ENCODE measurements at places on chromosomes 6 and 20.

DNA sequence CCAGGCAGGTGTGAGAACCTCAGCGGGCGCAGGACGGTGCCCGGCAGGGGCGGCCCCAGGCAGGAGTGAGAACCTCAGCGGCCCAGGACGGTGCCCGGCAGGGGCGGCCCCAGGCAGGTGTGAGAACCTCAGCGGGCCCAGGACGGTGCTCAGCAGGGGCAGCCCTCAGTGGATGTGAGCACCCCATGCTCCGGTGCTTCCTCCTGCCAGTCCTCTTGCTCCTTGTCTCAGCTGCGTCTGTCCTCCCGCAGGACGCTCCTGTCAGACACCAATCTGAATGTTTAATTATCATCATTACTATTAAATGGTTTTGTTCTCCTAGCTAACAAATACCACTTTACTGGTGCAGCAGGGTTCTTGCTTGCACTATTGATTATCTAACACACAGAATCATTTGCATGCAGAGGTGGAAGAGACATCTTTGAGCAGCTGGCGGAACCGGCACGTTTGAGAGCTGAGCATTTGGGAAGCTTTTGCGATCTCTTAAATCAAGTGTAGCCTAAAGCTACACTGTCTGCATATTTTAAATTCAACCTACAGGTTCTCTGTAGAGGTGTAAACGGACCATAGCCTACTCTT lies 39.4 kb upstream of the DACT2 start:
- no peak for DNase-seq

DNA sequence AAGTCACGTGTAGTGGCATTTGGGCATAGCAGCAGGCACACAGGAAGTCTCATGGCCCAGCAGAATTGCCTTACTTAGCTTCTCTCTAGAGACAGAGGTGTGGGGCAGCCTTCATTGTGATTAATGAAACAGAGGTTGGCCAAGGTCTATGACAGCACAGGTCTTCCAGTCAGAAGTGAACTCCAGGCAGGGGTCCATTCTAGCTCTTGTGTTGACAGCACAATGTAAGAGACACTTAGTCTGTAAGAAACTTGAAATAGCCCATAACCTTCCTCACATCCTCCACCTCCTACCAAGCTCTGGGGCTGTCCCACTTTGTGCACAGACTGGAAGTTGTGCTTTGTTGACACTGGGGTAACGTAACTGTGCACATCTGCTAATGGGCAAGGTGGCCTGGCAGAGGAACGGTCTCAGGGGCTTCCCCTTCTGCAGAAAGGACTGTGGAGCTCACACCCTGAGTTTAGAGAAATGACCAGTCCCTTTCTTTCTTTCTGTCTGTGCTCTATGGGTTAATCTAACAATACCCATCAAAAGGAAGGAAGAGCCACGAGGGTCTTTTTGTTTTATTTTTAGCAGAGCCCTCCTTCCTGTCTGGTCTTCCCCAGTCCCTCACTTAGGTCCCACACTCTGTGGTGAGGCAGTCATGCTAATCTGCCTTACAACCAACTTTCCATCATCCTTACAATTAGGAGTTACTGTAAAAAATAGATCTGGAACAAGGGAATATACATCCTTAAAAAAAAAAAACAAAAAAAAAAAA lies 35.6 kb upstream of the TAGAP start:
- DNase-seq = no peak

DNA sequence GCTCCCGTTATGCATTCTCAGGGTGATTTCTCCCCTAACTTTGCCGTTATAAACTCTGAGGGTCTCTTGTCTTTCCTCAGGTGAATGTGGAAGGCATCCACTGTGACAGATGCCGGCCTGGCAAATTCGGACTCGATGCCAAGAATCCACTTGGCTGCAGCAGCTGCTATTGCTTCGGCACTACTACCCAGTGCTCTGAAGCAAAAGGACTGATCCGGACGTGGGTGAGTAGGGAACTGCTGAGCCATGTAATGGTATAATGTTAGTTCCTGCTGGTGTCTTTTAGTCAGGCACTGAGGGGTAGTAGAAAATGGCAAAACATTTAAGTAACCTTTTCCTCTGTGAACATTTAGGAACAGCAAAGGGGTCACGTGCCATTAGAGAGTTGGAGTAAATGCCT lies 395.4 kb downstream of the ARHGAP18 start:
- DNase-seq = no peak

DNA sequence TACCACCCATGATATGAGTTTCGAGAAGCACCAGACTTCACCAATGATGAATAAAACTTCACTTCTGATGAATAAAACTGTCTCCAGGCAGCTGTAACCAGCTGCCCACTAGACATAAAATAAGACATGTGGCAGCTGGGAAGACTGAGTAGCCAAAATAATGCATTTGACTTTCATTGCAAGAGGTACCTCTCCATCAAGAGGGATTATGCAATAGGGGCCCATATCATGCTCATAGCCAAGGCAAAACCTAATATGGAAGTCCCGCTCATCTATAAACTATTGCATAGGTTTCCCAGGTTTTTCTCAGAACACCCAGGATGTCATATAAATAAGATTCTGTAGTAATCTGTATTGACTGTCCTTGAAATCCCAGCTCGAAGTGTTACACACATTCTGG lies 155.5 kb downstream of the SIM1 start:
- no peak for DNase-seq

DNA sequence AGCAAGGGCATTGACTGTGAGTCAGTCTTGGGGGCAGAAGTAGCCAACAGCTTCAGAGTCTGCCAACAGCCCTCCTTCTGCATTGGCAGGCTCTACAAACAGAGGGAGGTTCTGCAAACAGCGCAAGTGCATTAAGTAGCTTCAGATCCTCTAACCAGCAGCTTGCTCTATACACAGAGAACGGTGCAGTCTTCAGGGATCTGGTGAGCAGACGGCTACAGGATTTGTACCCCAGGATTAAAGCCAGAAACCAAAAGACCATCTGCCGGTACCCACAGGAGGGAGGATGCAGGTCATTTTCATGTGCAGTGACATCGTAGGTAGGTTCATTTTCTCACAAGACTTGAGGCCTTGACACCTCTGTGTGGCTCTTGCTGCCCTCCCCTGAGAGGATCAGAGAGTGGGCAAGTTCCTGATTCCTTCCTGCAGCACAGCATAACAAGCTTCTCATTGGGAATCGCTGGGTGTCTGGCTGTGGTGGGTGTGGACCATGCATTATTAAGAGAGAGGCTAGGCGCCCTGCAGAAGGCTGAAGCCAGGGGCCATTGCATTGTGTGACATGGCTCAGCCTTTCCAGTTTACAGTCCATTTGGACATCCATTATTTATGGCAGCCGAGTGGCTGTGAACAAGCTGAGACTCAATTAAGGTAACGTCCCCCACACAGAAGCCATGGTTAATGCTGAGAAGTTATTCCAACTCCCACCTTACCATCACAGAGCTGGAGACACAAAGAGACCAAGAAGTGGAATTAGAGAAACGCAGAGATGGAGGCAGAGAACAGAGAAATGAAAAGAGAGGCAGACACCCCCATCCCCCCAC lies 250.0 kb downstream of the LRFN2 start:
- DNase-seq = no peak

GRCh38 chr6:150783813-150784212 lies 81.7 kb upstream of the MTHFD1L start:
- no peak for DNase-seq

- no peak for DNase-seq
Measured at GRCh38 chr6:36419310-36419709, 23.3 kb downstream of the PXT1 start.

GRCh38 chr6:5850848-5851255 lies 155.9 kb downstream of the NRN1 start:
- DNase-seq = no peak

GRCh38 chr20:1528811-1529210 lies 28.7 kb downstream of the SIRPD start:
- DNase-seq = no peak

DNA sequence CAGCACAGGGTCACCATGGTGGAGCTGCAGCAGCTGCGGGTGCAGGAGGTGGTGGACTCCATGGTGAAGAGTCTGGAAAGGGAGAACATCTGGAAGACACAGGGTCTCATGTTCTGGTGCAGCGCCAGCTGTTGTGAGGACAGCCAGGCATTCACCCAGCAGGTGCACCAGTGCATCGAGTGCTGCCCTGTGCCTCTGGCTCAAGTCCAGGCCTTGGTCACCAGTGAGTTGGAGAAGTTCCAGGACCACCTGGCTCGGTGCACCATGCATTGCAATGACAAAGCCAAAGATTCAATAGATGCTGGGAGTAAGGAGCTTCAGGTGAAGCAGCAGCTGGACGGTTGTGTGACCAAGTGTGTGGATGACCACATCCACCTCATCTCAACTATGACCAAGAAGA lies 22.9 kb upstream of the RIPK1 start:
- no peak for DNase-seq

DNA sequence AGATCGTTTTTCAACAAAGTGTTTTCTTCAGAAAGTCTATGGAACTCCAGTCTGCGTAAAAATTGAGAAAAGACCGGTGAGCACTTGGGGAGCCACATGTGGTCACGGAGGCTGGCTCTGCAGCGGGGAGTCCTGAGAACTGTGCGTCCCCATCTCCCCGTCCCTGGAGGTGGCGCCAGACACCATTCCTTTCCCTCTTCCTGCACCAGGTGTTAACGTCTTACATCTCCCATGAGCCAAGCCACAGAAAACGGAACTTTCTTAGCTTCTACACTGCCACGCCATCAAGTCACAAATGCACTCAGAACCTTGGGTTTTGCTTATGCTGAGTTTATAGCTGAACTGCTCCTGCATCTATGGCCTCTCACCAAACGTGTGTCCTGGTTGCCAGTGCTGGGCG lies 62.6 kb downstream of the GINS1 start:
- no peak for DNase-seq

GRCh38 chr20:17967521-17968365 lies 851 bp downstream of the SNX5 start:
- no peak for DNase-seq

GRCh38 chr6:90288404-90288803 lies 8.2 kb downstream of the BACH2 start:
- no peak for DNase-seq

GRCh38 chr6:56802584-56802983 lies 152.3 kb upstream of the BEND6 start:
- no peak for DNase-seq

DNA sequence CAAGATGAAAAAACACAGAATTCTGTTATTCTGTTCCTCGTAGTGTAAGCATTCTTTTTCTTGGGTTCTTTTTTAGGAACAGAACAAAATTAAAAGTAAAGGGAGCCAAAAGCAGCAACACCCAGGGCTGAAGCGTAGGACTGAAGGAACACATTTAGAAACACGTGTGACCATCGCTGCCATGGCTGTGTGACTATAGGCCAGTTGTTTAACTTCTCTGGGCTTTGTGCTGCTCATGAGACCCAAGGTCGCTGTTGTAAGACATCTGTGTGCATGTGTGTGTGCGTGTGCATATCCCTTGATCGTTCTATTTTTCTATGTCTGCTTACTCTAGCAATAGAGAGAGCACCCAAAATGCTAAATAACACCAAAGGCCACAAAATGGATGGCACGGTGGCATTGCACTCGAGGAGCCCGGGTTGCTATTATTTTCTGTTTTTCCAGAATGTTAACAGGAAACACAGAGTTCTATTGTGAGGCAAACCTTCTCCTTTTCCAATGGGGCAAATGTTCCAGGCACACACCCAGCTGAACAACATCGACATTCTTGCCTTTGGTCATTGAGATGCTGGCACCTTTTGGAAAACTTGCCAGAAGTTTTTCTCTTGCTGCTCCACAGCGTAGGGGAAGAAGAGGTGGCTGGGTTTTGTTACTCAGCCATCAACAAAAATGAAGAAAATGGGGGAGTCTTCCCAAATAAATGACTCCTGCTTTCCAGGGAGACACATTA lies 267.8 kb upstream of the ECI2 start:
- no peak for DNase-seq

- no peak for DNase-seq
Measured at GRCh38 chr20:43658723-43659419, 8.0 kb upstream of the MYBL2 start.

- DNase-seq = no peak
Measured at GRCh38 chr6:42017021-42017643, 33.2 kb upstream of the TAF8 start.

DNA sequence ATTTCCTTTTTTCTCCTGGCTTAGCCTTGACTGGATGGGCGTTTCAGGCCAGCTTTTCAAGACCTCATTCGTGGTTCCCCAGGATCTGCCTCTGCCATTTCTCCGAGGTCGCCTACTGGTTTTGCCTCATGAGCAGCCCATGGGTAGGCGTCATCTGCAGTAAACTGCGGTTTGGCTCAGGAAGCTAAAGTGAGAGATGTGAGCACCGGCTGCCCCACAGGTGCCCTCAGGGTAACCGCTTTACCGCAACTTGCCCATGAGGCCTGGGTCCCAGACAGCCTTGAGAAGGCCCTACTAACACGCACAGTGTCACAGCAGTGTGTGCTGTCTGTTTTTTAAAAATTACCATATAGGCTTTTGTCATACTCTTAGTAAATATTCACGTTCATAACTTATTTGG lies 53.4 kb upstream of the TBXT start:
- no peak for DNase-seq

DNA sequence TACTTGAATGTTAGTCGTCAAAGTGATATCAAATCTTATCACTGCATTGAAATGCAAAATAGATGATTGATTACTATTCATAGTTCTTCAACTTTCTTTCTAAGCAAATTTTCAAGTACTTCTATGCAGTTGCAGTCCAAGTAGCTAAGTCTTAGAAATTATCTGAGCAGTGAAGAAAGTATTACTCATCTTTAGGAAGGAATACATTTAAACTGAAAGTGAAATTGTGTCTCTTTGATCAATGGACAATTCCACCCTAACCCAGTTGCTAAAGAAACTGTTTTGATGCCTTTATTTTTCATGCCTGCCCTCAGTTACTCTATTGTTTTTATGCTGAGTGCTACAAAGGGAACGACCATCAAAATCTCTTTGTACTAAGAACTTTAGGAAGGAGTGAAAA lies 337.4 kb downstream of the GRIK2 start:
- DNase-seq = no peak

- no peak for DNase-seq
Measured at GRCh38 chr20:64239449-64240242, 15.9 kb upstream of the PCMTD2 start.

DNA sequence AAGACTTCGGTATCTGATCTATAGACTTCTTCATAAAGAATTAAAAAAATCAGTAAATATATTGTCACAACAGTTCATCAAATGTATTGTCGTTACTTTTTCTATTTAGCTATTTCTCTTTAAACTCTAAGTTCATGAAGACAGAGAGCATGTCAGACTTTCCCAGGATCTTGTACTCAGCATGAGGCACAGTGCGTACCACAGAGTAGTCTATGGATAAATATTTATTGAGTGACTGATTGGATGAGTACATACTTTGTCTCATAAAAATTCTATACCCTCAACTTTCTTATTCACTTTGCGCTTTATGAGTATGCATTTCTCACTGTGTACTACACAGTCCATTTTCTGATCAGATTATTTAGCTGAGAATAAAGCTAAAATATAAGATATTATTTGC lies 1284.4 kb upstream of the ADGRB3 start:
- DNase-seq = no peak

GRCh38 chr20:34751453-34751852 lies 47.3 kb downstream of the TP53INP2 start:
- no peak for DNase-seq

DNA sequence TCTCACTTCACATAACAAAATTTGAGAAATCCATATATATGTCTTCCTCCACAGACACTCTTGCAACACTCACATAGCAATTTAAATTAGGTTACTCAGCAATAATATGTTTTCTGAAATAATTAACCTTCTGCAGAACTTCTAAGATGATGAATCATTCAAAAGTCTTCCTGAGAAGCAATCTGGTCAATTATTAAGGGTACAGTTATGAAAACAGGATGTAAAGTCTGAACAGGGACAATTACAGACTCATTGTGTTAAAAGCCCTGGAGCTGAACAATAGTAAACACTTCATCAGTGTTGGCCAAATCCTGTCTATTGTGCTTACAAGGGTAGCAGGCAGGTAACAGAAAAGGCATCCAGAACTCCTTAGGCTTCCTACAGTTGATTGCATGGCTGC lies 75.4 kb downstream of the FILIP1 start:
- DNase-seq = no peak

All from cortex of kidney (tissue), 1 donor.